ENCODE measurements at places on chromosomes 12 and 14.

GRCh38 chr12:107397890-107398500, 287.6 kb upstream of the PWP1 start:
- DNase-seq = no peak

GRCh38 chr12:98618952-98619351, 25.5 kb downstream of the SLC25A3 start:
- DNase-seq = no peak

DNA sequence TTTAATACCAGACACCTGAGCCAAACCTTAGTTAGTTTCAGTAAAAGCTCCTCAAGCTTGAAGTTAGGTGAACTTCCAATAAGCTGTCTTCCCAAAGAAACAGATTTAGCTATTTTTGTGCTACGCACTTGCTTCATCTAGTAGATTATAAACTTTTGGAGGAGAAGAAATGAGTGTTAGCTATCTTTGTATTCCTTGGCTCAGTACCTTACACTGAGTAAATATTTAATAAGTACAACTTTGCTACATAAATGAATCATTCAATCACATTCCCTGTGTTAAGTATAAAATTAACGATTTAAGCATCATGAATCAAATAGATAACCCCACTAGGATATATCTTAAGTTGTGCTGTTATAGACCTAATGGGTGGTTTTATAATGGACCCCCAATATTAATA, 307.0 kb downstream of the PCNX1 start:
- no peak for DNase-seq

GRCh38 chr12:43740511-43741100, 18.0 kb downstream of the PUS7L start:
- no peak for DNase-seq

DNA sequence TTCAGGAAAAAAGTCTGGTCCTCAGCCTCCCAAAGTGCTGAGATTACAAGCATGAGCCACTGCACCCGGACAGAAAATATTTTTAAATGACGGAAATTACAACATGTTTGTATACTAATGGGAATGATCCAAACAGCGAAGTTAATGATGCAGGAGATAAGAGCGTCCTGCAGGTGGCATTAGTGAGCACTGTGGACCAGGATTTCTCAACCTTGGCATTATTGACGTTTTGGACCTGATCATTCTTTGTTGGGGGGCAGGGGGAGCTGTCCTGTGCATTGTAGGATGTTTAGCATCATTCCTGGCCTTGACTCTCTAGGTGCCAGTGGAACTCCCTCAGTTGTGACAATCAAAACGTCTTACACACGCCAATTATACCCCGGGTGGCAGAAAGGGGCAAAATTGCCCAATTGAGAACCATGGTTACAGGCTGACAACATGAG, 34.1 kb downstream of the SCFD1 start:
- peak; percentile 20 for DNase-seq

GRCh38 chr14:50953502-50953901, 9.2 kb upstream of the PYGL start:
- no peak for DNase-seq

DNA sequence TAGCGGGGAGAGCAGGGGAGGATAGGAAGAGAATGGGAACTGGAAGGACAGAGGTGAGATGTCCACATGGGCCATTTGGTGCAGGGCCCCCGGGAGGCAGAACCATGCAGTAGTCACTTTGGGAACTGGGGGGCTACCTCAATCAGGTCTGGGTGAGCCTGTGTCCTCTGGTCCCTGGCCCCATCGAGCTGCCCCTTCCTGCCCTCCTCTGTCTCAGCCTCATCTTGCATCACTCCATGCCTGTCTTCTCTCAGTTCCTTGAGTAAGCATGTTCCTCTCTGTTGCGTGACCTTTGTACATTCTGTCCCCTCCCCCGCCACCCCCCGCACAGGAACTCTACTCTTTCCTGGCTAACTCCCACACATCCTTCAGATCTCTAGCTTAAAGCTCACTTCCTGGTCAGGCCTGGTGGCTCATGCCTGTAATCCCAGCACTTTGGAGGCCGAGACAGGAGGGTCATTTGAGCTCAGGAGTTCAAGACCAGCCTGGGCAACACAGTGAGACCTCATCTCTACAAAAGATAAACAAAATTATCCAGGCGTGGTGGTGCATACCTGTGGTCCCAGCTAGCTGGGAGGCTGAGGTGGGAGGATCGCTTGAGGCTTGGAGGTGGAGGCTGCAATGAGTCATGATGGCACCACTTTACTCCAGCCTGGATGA, 23.2 kb downstream of the FOS start:
- DNase-seq = peak; percentile 50

DNA sequence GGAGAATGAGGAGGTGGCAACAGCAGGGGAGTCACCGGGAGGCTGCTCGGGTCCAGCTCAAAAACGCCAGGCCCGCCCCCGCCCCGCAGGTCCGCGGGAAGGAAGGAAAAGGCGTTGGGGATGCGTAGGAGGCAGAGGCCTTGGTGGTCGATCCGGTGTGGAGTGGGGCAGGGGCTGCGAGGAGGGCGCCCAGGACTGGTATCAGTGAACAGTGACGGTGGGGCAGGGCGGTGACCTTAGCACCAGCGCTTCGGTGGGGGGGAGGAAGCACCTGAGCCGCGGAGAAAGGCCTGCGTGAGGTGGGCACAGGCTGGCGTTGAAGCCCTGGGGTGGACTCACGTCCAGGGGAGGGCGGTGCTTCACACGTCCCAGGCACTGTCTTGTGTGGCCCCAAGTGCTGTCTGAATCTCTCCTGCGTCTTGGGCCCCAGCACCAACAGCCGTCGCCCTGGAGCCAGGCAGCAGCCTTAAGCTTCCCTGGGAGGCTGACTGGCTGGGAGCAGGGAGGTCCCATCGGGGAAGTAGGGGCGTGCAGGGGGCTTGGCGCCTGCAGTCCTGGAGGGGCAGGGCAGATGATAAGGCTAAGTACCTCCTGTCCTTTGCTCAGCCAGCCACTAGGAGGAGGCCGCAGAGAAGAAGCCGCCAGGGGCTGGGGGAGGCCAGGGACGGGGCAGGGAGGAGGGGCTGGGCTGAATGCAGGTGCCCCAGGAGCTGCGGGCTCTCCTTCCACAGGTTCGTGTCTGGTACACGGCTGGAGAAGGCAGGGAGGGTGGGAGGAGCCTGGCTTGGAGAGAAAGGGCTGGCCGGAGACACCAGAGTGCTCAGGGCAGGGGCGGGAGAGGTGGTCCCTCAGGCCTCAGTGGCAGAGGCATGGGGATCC, 26.5 kb downstream of the ZBTB42 start:
- DNase-seq = peak; percentile 37

- peak; percentile 98 for DNase-seq
Measured at GRCh38 chr14:35336494-35337268, 44.5 kb downstream of the PSMA6 start.

- DNase-seq = no peak
Measured at GRCh38 chr14:51028851-51029754, 65.8 kb downstream of the TRIM9 start.

- no peak for DNase-seq
Measured at GRCh38 chr14:33777681-33778080, 173.2 kb downstream of the EGLN3 start.

GRCh38 chr14:63654346-63654745, 12.7 kb upstream of the WDR89 start:
- DNase-seq = no peak

- DNase-seq = no peak
Measured at GRCh38 chr14:50785457-50786063, 45.4 kb downstream of the NIN start.

- no peak for DNase-seq
Measured at GRCh38 chr14:99395909-99396530, 84.6 kb downstream of the SETD3 start.

GRCh38 chr12:116880817-116881324, 370 bp downstream of the HRK start:
- DNase-seq = no peak

GRCh38 chr14:26601856-26602255, 4.0 kb upstream of the NOVA1 start:
- no peak for DNase-seq
